ENCODE measurements at places on chromosomes 13 and 19.
A peak's percentile ranks its signal among the peaks of the same experiment; 100 is the strongest.

GRCh38 chr19:8454218-8454617, 9.4 kb downstream of the HNRNPM start:
- DNase-seq: no peak

GRCh38 chr19:5698635-5699422, 8.7 kb downstream of the RPL36 start:
- no peak for DNase-seq

- DNase-seq: no peak
Observed at GRCh38 chr13:41457589-41458186, 338 bp downstream of the RGCC start.

GRCh38 chr13:52738719-52739467, 727 bp downstream of the CNMD start:
- peak; percentile 67 for DNase-seq

DNA sequence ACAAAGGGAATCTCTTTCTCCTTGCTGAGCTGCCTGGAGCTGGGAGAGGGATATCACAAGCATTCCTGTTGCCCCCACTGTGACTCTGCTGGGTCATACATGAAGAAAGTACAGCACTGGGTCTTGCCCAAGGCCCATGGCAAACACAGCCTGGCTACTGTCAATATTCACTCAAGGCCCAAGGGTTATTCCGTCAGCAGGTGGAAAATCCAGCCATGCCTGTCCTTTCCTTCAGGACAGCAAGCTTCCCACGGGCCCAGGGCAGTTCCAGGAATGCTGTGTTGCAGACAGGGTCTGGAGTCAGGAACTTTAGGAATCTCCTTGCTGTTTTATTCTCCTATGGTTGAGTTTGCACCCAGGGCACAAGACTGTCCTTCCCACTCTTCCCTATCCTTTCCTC, 106.8 kb downstream of the TNFSF13B start:
- DNase-seq: no peak

DNA sequence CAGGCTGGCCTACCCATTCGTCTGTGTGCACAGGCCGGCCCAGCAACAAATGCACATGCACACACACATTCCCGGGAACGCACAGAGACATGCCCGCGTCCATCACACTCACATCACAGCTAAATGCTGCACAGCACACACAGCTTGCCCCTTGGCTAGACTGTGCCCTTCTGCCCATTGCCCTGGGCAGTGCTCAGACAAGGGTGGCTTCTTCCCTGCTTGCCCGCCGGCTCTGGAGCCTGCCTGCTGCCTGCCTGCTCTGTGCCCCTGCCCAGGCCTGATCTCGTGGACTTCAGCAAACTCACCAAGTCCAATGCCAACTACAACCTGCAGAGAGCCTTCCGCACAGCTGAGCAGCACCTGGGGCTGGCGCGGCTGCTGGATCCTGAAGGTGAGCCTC, 30.4 kb downstream of the SPTBN4 start:
- DNase-seq: no peak

GRCh38 chr13:95470574-95471366, 81.8 kb upstream of the CLDN10 start:
- DNase-seq: no peak

DNA sequence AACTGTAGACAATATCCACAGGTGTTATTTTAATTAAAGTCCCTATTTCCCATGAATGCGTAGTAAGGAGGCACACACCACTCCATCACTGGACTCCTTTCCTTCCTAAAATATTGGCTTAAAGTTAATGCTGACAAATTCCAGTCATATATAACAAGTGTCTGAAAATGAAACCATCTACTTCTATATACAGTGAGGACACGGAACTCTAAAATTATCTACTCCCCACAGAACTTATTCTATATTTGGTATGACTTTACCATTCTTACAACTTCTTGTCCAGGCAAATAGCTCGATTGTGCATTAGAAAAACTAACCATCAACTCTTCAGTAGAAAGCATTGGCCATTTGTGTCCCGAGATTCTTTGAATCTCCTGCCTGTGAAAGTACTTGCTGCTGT, 1560.2 kb downstream of the EFNB2 start:
- no peak for DNase-seq

- peak; percentile 13 for DNase-seq
Observed at GRCh38 chr13:96527497-96527896, 437.6 kb downstream of the HS6ST3 start.

- no peak for DNase-seq
Observed at GRCh38 chr19:11485245-11485837, 4.5 kb upstream of the ELAVL3 start.

DNA sequence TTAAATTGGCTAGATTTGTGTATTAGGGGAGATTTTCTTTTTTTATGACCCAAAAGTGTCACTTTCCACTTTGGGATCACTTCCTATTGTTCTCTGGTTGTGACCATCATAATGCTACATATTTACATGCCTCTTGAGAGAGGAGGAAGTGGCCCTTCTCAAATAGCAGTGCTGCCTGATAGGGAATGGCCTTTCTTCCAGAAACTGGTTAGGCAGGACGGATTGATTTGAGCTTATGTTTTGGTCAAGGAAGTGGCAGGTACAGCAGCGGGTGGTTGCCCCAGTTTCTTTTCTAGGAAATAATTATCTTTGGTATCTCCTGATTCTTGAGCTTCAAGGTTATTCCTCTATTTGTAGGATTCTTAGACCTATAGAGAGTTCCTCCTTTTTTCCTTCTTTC, 21.9 kb upstream of the WTIP start:
- DNase-seq: no peak

DNA sequence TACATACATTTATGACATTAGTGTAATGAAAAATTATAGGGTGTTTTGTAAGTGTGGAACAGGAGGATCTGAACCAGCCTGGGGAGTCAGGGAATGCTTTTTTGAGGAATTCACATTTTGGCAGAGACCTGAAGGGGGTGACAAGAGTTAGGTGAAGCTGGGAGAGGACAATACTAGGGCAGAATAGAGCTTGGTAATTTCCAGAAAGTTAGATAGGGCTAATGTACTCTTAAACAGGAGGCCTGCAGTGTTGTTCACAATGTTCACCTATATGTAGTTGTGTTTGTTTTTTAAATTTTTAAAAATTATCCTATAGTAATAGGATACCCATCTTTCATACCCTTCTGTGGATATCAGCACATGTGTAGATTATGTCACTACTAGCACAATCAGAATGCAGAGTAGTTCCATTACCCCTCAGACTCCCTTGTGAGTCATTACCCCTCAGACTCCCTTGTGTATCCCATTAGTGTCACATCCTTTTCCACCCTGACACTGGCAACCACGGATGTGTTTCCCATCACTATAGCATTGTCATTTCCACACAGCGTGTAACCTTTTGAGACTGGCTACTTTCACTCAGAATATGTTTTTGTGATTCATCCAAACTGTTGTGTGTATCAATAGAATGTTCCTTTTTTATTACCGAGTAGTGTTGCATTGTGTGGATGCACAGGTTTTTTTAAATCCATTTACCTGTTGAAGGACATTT, 43.1 kb downstream of the PCCA start:
- DNase-seq: no peak

DNA sequence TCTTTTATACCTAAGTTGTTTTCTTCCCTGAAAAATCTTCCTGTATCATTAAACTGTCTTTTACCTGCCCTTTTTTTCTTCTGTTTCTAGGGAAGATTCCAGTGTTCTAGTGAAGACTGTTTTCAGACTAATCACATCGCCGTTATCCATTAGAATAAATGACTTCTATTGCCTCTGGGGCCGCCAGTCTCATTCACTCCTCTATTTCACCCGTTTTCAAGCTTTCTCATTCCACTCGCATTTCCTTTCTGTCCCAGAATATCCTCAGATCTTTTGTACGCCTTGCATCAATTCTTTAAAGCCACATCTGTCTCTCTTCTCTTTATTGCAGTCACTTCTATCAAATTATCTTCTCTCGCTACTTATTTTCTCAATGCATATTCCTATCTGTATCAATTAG, 1035.6 kb upstream of the MIR17HG start:
- DNase-seq: no peak

DNA sequence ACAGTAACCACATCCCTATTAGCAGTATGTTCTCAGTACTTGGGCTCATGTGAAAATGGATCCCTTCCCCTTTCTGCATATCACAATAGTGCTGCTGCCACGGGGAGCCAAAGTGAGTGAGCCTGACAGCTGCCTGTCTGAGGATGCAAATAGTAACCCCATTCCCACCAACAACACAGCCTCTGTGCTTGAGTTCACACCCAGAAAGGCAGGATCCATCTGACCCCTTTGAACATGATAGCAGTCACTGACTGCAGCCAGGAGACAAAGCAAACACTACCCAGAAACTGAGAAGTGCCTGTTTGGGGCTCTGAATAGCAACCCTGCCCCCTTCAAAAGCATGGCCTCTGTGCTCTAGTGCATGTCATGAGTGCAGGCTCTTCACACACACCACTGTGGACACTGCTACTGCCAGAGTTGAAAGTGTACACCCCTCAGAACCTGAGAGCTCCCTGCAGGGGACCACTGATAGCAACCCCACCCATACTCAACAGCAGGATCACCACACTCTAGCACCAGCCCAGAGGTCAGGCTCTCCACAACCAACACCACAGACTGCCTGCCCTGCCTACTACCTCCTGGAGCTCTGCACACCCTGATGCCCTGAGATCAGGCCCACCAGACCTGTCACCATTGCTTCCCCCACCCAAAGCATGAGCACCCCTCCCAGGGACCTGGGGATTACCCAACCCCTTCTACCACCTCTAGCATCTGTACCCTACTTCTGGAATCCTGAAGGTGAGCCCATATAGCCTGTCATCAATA, 1563.5 kb upstream of the PRR20A start:
- DNase-seq: no peak

- DNase-seq: peak; percentile 33
Observed at GRCh38 chr19:18433735-18434398, 4.1 kb downstream of the ISYNA1 start.

- no peak for DNase-seq
Observed at GRCh38 chr13:24503379-24503696, 9.2 kb downstream of the PARP4 start.

DNA sequence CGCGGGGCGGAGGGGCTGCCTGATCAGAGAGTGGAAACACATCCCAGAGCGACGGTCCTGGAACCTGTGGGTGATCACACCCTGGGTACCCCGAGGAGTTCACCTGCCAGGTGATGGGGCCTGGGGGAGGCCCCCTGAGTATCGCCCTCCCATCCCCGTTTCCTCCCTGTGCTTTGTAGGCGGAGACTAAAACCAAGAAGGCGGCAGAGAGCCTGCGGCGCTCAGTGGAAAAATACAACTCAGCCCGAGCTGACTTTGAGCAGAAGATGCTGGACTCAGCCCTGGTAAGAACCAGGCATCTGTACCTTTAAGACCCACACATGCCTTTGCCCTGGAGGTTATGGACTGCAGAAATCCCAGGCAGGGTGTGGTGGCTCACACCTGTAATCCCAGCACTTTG, 19.3 kb downstream of the FCHO1 start:
- no peak for DNase-seq

DNA sequence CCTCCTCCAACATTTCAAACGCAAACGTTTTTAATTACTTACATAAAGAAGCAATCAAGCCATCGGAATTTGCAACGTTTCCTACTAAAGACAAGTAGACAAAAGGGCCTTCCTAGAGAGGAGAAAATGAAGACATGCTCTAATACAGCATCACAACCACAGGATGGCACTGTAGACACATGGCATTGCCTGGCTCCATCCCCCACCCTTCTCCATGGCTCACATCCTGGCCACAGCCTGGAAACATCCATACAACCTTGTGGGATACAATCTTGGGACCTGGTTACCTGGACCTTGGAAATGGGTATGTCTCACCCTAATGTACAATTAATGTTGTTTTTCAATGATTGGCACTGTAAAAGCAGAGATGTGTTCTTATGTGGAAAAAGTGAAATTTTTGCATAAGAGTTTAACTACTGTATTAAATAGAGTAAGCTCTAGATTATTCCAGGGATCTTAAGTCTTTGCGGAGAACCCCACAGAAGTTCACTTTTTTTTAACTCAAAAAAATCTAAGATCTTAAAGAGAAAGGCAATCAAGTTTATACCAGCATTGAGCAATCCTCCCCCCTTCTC, 21.5 kb downstream of the EBPL start:
- peak; percentile 60 for DNase-seq

DNA sequence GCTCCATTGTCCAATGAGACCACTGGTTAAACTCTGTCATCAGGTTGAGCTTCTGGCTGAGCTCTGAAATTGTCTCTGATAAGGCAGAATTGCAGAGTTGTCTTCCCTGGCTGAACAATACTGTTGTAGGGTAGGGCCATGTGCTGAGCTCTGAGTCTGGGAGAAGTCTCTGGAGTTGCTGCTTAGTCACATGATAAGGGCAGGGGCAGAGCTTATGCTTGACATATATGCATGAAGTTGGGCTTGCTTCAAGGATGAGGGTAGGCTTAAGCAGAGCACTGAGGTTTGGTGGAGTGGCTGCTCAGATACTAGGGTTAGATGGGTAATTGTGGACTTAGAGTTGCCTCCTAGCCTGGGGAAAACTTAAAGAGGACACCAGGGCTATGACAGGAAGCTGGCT, 946.3 kb upstream of the MIR17HG start:
- DNase-seq: no peak

GRCh38 chr13:24178847-24179485, 18.4 kb downstream of the SPATA13 start:
- DNase-seq: no peak

- no peak for DNase-seq
Observed at GRCh38 chr13:97528518-97528917, 94.5 kb downstream of the RAP2A start.

DNA sequence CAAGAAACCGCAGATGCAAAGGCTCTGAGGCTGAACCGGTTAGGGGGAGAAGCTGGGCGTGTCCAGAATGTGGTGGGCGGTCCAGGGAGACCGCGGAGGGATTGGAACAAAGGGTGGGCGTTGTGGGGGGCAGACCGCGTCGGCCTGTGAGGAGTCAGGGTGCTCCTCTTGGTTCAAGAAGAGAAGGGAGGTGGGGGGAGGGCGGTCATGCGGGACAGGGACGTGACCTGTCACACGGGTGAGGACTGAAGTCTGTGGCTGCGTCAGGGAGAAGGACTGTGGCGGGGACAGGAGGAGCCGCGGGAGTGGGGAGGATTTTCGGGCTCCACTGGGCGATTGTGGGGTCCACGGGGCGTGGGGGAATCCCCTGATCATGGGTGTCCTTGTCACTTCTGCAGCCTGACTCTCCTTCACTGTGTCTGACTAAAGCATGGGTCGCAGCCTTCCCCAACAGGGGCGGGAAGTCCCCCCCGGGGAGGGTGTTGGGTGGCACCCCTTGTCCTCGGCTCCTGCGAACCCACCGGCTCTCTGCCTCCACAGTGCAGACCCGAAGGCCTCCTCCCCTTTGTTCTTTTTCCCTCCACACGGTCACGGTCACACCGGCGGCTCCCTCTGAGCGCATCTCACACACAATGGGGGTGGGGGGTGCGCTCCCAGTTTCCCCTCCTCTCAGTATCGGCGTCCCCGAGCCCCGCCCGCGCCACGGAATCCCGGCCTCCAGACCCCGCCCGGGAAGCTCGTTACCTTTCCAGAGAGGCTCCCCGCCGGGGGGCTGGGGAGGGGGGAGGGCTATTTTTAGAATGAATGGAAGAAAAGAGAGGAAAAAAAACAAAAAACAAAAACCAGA, 16.4 kb upstream of the KCNN1 start:
- DNase-seq: no peak

DNA sequence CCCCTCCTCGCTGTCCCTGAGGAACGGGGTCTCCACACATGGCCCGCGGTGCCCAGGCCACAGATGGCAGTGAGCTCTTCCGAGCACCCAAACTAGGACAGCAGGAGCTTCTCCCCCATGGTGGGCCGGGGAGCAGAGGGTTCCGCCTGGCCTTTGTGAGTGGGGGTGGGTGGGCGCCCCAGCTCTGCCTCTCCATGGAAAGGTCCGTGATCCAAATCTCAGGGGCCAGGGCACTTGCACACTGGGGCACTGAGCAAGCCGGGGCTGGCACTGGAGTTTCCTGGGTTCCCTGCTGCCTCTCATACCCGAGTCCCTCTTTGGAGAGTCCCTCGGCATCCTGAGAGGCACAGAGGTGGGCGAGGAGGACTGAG, 2.2 kb upstream of the DIRAS1 start:
- no peak for DNase-seq
